ENCODE measurements at places on chromosomes 12 and 14.

DNA sequence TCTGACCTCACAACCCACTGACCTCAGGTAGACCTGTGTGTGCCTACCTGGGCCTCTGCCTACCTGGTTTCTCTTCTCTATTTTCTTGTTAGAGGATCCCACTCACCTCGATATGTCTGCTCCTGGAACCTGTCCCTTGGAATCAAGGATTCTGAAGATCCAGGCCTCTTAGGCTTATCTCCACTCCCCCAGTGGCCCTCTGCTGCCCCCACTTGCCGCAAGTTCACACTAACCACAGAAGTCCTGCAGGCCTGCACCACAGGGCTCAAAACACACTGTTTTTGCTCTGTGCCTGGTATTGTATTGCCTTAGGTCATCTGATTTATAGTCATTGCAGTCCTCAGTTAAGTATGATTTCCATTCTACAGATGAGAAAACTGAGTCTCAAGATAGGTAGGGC is 15.3 kb upstream of the NRXN3 start:
- no peak for DNase-seq

- no peak for DNase-seq
Measured at GRCh38 chr12:110965574-110965973, 45.2 kb upstream of the MYL2 start.

DNA sequence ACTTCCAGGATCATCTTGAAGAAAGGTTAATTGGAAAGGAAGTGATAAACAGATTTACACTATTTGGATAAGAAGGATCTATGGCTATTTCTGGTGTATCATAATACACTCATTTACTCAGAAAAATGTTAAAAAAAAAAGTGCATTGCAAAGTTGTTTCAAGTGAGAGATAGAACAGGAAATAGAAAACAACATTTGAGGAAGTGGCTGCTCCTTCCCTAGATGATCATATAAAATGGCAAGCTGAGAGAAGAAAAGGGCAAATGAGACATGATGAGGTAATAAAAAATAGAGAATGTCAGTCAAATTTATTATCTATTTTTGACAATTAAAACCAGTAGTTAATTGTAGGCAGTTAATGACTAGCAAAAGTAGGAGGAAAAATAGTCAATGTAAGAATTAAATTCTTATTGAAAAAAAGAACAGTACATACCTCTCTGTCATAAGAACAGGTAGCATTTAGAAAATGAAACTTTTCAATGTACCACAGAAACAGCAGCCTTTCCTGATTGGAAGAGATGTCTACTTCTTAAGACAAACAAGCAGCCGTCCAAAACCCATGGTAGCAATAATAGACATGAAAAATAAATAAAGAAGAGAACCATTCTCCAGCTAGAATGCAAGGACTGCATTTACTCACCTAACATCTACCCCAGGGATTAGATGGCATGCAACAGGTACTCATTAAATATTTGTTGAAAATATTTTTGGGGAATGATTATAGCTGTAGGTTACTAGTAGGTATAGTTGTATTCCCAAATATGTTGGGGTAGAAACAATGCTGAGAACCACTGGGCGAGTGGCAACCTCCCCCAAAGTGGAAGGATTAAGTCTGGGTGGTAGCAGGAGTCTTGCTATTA is 63.9 kb upstream of the GRIP1 start:
- DNase-seq: no peak

DNA sequence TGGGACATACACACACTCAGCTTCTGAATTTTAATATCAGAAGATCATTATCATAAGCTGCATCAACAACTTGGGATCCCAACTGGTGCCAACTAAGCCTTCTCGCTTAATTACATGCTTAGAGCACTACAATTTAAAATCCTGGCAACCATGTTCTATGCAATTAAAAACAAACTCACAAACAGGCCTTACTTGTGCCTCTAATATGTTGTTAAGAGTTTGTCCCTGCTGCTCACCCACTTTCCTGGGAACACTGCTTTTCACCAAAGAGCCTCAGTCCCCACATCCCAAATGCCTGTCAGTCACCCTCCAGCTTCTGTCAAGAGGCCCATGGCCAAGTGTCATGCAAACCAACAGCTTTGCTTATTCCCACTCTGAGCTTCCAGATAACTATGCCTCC is 69.7 kb downstream of the TTC9 start:
- DNase-seq: no peak

GRCh38 chr12:105986779-105987684 is 151.7 kb downstream of the NUAK1 start:
- DNase-seq: no peak

GRCh38 chr14:100780646-100781355 is 45.1 kb upstream of the MEG3 start:
- no peak for DNase-seq

DNA sequence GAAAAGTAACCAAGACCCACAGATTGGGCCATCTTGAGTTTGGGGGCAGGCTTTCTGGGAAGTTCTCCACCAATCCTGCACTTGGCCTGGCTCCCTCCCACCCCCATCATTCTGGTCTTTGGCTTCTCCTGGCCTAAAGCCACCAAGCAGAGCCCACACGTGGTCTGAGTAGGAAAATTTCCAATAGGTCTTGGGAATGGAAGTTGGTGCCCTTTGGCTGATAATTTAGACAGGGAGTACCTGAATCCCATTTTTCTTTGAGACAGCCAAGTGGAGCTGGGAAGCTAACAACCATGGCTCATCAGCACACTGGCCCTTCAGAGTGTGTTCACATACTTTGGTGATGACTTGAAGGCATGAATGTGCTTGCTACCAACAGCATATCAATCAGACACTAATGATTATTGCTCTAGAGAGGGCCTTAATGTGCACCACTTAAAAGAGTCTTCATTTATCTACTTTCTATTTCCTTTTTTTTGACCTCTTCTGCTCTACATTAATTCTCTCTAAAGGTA is 156.0 kb downstream of the EGLN3 start:
- no peak for DNase-seq

GRCh38 chr14:65159281-65160062 is 57.2 kb upstream of the MAX start:
- DNase-seq: no peak

GRCh38 chr12:113054948-113055486 is 1.5 kb upstream of the DTX1 start:
- no peak for DNase-seq

DNA sequence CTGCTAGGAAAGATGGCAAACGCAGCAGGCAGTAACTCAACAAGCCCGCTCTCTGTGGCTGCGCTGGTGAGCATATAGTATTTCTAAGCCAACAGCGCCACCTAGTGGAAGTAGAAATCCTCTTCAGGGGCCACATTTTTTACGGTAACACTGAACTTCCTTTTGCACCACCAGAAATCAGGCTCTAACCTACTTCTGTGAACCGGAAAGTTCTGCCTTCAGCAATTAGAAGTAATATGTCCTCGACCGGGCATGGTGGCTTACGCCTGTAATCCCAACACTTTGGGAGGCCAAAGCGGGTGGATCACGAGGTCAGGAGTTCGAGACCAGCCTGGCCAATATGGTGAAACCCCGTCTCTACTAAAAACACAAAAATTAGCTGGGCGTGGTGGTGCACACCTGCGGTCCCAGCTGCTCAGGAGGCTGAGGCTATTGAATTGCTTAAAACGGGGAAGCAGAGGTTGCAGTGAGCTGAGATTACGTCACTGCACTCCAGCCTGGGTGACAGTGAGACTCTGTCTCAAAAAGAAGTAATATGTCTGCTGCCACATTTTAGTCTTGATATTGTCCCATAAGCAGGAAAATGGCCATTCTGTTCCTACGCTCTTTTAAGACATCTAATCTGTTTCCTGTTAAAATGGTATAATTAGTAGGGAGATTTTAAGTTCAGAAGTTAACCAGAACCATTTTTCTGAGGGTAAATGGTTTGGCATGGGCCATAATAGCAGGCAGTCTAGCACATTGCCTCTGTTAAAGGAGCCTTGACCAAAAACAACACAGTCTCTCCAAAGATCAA is 26.8 kb downstream of the APOBEC1 start:
- DNase-seq: peak; percentile 55

GRCh38 chr14:80213602-80214001 is 2.3 kb upstream of the DIO2 start:
- DNase-seq: no peak

DNA sequence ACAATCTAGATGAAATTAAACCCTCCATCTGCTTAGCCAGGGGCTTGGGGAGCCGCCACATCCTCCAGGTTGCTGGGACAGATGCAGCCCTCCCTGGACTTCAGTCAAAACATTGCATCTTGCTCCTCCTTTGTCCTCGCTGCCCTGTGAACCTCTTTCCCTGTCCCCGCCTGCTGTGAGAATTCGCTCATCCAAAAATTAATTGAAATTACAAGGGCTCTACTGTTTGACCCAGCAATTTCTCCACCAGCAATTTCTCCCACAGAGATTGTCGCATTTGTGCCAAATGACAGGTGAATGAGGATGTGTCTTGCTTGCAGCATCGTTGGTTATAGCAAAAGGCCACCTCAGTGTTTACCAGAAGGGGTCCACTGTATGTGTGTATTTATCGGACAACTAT is 5.0 kb upstream of the POP5 start:
- no peak for DNase-seq
